ENCODE measurements at places on chromosomes 2 and 18. TPM values are rescaled to one million over a fixed set of nuclear protein-coding genes. Genes with fewer than 3 reads are reported as not detected.

The SP9 gene
- not detected for total RNA-seq

DNA sequence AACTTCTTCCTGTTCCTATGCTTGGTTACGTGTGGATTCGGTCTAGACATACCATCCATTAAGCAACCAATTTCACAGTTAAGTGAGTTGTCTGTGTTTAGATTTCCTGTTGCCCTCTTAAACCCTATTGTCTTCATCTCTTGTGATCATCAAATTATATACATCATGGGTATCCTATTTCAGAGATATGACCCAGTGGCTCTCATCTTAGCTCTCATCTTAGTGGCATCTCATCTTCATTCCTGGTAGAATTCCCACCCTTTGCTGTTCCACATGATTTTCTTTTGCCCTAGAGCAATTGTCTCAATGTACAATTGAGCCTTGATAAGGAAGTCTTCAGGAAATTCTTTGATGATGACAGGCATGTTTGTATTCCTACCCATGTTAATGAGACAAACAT, 29.4 kb upstream of the FN1 start:
- no peaks in the 10 kb centered on the region for H3K4me1 ChIP-seq
- H3K27me3 ChIP-seq, result no peaks in the 10 kb centered on the region
- no peak for DNase-seq
- H3K36me3 ChIP-seq, result no peaks in the 10 kb centered on the region
- no peak overlapping the region for H3K27ac ChIP-seq

DNA sequence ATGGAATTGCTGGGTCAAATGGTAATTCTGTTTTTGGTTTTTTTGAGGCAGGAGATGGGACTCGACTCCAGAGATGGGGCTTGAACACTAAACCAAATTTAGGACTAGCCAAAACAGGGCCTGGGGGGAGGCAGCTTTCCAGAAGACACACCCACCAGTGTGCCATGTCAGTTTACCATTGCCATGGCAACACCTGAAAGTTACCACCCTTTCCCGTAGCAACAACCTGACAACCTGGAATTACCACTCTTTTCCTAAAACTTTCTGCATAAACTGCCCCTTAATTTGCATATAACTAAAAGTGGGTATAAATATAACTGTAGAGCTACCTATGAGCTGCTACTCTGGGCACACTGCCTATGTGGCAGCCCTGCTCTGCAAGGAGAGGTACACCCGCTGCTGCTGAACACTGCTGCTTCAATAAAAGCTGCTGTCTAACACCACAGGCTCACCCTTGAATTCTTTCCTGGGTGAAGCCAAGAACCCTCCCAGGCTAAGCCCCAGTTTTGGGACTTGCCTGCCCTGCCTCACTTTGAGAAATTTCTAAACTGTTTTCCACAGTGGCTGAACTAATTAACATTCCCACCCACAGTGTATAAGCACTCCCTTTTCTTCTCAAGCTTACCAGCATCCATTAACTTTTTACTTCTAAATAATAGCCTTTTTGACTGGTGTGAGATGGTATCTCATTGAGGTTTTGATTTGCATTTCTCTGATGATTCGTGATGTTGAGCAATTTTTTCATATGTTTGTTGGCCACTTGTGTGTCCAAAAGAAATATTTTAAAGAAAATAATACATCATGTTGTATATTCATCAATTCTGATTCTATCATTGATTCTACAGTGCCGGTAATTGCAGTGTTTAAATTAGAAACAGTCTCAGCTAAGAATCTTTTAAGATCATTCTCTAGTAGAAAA, 10.6 kb downstream of the CDK15 start:
- H3K4me1 ChIP-seq, result no peaks in the 10 kb centered on the region
- no peak for DNase-seq
- no peak overlapping the region for H3K27ac ChIP-seq
- H3K4me3 ChIP-seq, result no peak overlapping the region
- H3K36me3 ChIP-seq, result no peaks in the 10 kb centered on the region
- no peaks in the 10 kb centered on the region for H3K27me3 ChIP-seq

The GBX2 gene
- not detected for total RNA-seq

The DNAJB2 gene
- total RNA-seq, result 62.3 TPM

The SGPP2 gene
- 3.3 TPM for total RNA-seq
